ENCODE measurements at places on chromosomes 7 and 10.

DNA sequence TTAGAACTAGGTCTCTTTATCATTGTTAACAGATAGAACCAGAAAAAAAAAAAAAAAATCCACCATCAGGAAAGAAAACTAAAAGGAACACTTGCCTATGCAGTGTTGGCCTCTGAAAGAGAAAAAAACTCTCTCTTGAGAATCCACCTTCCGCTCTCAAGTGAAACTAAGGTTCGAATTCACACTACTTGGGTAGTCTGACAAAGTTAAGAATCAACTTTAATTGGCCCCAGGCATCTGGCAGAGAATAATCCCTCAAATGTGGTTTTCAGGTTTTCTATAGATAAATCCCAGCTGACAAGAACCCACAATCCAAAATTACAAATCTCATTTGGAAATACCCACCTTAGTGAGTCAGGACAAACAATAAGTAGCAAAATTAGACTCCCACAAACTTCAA, 199.7 kb upstream of the LRRN3 start:
- no peak for DNase-seq

DNA sequence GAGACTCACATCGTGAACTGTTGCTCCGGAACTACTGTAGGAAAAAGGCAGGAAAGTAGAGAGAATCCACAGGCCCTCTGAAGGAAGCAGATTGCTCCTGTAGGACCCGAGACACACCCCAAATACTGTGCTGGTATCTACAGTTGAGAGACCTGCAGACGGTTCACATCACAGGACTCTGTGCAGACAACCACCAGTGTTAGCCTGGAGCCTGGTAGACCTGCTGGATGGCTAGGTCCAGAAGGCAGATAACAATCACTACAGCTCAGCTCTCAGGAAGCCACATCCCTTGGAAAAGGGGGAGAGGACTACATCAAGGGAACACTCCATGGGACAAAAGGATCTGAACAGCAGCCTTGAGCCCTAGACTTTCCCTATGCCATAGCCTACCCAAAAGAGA, 311.8 kb upstream of the PRKCQ start:
- DNase-seq = no peak

- no peak for DNase-seq
Measured at GRCh38 chr7:144534655-144535395, 131.3 kb upstream of the NOBOX start.

DNA sequence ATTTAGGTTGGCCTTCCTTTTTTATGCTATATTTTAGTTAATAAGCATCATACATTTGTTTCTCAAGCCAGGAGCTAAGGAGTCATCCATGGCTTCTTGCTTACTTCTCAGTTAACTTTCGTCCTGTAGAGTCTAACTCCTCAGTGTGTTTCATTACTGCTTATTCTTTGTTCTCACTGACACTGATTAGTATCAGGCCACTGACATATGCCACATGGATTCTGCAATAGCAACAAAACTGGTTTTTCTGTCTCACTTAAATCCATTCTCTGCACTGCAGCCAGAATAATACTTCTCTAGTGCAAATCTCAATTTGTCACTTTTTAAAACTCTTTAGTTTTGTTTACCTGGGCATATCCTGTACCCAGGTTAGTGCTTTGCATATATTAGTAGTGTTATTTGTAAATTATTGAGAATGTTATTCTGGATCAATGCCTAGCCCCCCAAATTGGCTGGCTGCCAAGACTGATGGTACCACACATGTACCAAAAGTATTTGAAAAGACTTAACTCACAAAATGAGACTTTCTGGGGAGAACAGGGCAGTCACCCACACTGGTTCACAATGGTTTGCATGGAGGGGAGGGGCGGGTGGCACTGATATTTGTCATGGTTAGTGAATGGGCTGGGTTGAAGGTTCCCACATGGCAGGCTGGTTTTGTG, 79.1 kb downstream of the CCSER2 start:
- DNase-seq = no peak

GRCh38 chr10:123891144-123892071, at the start of gene CPXM2:
CPXM2 (minus strand) TSS chr10:123891807; CDS start chr10:123891659, 148 bp downstream.
- DNase-seq = no peak

- DNase-seq = no peak
Measured at GRCh38 chr7:1818575-1819258, 148.6 kb downstream of the ELFN1 start.

- DNase-seq = no peak
Measured at GRCh38 chr7:81676813-81677212, 93.0 kb downstream of the HGF start.

GRCh38 chr10:51894771-51895578, 195.6 kb upstream of the CSTF2T start:
- peak; percentile 5 for DNase-seq

- DNase-seq = no peak
Measured at GRCh38 chr7:16728811-16729210, 24.7 kb upstream of the TSPAN13 start.

DNA sequence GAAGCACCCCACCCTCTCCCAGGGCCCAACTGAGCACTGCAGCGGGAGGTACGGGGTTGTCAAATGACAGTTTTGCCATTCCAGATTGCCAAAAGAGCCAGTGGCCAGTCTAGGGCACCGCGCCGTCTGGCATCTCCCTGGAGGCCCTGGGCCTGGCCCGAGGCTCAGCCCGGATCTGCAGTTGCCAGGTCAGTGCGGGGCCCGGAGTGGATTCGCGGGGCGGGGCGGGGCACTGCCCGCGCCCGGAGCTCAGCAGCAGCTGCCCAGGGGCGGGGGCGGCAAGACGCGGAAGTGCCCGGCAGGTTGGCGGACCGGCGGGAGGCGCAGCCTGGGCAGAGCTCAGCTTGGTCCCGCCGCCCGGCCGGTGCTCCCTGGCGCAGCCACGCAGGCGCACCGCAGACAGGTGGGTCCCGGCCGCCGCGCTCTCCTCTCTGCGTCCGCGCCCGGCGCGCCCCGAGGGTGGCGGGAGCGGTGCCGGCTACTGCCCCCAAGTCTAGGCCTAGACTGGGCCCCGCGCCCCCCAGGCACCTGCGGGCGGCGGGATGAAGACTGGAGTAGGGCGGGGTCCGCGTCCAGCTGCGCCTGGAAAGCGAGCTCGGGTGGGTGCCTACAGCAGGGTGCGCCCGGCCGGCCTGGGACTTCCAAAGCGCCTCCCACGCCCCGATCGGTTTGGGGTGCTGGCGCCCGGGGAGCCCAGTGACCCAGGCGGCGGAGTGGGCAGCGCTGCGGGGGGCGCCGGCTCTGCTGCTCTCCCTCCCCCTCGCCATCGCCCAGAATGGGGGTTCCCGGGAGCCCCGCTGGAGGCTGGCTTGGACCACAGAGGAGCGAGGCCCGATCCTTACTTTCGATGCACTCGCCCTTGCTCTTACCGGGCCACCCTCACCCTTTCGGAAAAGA, at the start of gene IRF5:
Gene IRF5 (plus strand): TSS at position 281 of the 897 bp plus-strand sequence. CDS start 4,155 bp downstream, outside the sequence.
- DNase-seq = peak; percentile 66

- no peak for DNase-seq
Measured at GRCh38 chr7:2521341-2521745, 1.8 kb downstream of the LFNG start.

GRCh38 chr7:28858206-28858605, 99.9 kb downstream of the TRIL start:
- no peak for DNase-seq

- DNase-seq = no peak
Measured at GRCh38 chr7:2450198-2451107, 25.7 kb downstream of the GRIFIN start.

DNA sequence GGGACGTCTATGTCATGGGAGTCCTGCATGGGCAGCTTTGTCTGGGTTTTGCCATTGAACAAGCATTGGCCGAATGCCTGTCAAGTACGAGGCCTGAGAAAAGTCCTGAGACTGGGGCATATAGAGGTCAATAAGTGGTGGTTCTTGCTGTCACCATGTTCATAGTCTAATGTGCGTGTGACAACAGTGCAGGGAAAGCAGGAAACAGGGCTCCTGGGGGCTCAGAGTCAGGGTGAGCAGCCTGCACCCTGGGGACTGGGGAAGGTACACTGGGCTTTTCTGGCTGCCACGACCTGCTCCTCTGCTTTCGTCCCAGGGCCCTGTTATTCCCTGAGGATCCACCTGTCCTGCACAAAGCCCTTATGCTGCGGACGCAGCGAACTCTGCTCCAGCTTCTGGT, 21.3 kb downstream of the FAM241B start:
- DNase-seq = no peak

DNA sequence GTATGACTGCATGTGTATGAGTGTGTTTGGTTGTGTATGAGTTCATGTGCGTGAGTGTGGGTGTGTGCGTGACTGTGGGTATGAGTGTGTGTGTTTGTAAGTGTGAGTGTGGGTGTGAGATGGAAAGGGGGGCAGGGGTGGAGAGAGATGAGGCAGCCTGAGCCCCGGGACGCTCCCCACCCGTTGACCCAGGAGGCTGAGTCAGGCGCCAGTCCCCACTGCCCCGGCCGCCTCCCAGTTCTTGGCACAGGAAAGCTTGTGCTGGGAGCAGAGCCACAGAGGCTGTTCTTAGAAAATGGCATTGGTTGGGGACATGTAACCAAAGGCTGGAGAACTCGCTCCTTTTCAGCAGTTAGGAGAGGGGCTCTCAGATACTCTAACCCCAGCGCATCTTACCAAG, 27.8 kb upstream of the NUB1 start:
- DNase-seq = no peak

GRCh38 chr7:126819197-126819484, 433.6 kb downstream of the GRM8 start:
- DNase-seq = no peak

DNA sequence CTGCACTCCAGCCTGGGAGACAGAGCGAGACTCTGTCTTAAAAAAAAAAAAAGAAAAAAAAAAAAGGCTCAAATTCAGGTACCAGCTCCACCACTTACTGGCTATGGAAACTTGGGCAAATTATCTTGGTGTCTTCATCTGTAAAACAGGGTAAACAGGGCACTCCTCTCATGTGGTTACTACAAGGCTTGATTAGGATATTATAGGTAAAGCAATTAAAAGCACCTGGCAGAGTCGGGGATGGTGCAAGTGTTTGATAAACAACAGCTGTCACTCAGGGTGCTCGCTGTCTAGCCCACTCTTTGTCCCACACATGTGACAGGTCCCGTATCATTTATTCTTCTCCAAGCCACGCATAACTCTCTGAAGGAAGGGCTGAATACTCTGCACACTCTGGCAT, 96.9 kb downstream of the SORBS1 start:
- no peak for DNase-seq

DNA sequence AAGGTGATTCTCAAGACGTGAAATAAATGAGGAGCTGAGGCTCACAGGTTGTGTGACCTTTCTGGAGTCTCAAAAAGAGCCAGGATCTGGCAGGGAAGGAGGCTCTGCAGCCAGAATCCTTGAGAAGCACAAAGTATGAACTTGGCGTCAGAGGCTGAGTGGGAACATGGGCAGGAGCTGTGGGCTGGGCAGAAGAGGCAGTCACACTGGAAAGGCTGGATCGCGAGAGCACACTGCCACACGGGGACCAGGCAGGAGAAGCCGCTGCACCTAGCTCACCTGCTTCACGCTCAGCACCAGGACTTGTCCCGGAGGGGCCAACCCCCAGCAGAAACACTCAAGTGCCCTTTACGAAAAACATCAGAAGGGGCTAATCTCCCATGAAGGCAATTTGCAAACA, 535.0 kb downstream of the TNS3 start:
- DNase-seq = peak; percentile 65

DNA sequence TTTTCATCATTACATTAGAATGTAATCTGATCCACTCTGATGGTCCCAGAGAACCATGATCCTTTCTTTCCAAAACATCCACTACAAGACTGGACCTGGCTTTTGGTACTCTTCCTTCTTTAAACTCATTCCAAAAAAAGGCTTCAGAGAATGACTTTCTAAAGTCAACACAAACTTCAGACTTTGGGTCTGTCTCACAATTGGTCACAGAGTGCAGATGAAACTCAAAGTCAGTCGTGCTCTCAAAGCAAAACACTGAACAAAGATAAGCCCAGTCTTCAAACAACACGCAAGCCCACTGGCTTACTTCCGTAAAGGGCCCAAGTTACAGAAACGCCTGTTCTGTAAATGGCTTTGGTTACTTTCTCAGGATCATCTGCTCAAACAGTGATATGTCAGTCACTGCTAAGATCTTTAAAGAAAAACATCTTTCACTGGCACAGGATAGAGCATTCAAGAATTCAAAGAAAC, 250.9 kb upstream of the MKLN1 start:
- DNase-seq = no peak

- no peak for DNase-seq
Measured at GRCh38 chr10:33674986-33675599, 340.6 kb upstream of the NRP1 start.

GRCh38 chr7:44176486-44176885, 12.8 kb downstream of the GCK start:
- DNase-seq = no peak

DNA sequence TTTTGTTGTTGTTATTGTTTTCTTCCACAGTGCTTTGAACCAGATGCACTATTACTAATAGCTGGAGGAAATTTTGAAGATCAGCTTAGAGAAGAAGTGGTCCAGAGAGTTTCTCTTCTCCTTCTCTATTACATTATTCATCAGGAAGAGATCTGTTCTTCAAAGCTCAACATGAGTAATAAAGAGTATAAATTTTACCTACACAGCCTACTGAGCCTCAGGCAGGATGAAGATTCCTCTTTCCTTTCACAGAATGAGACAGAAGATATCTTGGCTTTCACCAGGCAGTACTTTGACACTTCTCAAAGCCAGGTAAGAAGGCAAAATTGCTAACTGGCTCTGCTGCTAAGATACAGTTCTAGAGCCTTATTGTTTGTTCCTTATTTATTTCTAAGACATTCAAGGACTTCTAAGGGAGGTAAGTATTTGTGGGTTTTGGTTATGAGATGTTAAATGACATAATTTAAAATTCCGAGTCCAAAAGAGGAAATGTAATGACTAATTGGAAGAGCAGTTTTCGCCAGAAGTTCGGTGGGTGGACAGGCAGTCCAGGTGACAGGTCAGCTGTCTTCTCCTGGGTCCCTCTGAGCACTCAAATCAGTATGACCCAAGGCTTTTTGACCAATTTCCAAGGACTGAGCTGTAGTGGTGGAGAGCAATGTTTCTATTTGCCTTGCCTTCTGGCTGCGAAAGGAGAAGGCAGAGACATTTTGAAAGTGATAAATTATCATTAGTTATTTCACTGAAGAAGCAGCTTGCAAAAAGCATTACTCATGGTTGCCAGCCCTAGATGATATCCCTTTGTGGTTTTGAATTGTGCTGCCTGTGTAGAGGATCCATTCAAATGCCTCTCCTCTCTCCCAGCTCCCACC, 10.1 kb downstream of the SLC39A12 start:
- no peak for DNase-seq

DNA sequence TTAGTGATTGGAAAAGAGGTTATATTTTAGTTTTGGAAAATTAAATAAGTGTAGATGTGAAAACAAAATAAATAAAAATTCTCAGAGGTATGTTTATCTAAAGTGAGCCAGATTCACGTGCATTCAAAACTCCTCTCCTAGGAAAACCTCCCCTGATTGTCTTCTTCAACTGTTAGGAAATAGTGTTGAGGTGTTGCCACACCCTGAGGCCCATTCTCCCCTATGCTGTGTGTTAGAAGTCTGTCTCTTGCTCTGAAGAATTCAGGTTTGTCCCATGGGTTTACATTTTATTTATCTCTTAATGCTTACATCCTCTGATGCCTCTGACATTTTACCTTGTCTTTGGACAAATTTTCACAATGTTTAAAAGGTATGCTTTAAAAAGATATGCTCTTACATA, 40.3 kb downstream of the PTPRE start:
- no peak for DNase-seq
